ENCODE measurements at places on chromosomes 2 and 18.

GRCh38 chr2:173146590-173146989, 70.9 kb downstream of the MAP3K20 start:
- DNase-seq, result peak; percentile 65

DNA sequence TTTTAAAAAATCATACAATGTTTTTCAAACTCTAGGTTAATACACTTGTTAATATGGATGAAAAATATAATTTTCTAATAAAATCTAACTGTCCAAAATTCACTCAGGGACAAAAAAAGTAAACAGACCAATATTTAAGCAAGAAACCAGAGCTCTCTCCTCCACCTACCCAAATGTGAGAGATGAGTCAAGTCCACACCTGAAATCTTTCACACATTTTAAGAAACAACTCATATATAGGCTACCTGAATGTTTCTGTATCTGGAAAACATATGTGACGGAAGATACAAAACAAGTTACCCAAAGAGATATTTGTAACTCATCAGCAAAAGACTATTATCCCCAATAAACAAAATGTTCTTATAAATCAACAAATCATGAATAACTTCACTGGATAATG, 20.2 kb downstream of the ZNF516 start:
- no peak for DNase-seq

- DNase-seq, result no peak
Measured at GRCh38 chr2:146584316-146584715, 1260.5 kb upstream of the ACVR2A start.

DNA sequence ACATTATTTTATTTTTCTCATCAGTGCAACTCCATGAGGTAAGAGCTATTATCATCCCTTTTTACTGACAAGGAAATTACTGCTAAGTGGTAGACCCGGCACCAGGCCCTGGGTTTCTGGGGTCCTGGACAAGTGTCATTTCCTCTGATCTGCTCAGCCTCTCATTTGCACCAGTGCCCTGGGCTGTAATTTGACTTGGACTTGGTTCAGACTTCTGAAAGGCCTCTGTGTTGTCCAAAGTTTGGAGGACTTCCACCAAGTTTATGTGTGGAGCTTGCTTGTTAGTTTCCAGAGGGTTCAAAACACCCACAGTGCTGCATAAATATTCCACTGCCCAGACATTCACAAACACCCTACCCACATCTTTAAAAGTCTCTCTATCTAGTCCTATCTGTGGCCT, 44.0 kb upstream of the PPP1CB start:
- no peak for DNase-seq

Measured in bronchial epithelial cell (primary cell).